ENCODE measurements at places on chromosomes 2 and 18.

GRCh38 chr2:70703900-70704549 is 64.0 kb downstream of the ADD2 start:
- DNase-seq, result no peak

DNA sequence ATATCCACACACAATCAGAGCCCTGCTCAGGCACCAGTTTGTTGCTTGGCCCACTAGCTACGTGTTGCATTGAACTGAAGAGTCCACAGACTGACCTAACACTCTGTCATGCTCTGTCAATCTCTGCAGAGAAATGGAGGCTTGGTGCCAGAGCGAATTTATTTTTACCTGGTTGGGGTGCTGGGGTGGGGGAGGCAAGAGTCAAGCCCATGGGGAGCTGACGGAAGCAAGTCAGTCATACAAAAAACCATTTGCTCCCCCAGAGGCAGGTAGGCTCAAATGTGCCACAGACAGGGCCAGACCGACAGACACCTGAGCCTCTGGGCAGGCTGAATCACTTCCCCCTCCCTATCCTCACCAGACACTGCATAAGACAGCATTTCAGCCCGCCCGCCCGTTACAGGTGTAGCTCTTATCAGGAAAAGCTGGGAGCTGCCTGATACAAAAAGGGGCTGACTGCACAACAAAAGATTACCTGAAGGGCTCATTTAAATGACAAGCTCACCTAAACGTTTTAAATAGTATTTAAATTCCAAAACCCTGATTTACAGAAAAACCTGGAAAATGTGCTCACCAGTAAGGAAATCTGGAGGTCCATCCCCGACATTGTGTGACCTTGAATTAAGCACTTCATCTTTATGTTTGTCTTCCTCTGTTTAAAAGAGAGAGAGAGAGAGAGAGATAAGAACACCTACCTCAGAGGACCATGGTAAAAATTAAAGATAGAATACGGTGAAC is 2.1 kb upstream of the PCBP1 start:
- DNase-seq, result peak; percentile 51

DNA sequence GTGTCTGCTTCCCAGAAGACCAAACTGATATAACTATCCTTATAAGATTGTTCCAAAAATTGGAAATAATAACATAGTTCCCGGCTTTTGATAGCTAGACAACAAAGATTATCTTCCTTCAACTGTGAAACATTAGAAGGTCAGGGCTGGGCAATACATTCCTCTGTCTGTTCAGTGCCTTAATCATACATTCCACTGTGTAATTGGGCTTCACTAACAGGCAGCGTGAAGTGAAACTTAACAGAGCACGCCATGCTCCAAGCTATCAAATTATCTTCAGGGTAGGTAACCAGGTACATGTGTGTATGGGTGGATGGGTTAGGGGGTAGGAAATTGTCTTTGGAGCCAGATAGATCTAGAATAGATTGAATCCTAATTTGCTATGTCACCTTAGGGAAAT is 23.5 kb upstream of the ARL5A start:
- DNase-seq, result no peak

- DNase-seq, result no peak
Measured at GRCh38 chr2:205540036-205540435, 142.3 kb upstream of the NRP2 start.

DNA sequence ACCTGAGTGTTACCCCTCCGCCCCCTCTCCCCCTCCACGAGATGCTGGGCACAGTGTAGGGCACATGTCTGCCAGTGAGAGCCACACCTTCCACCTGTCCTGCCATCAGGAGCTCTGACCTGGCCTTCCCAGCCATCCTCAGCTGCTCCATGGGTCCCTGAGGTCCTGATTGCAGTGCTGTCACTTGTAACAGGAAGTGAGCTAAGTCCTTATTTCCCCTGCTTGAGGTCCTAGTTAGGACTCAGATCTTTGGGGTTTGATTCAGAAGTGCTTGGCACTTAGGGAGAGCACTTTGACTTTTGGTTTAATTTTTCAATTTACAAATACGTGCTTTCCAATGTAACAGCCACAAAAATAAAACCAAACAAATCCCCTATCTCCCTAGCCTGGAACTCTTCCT is 125.5 kb downstream of the WDSUB1 start:
- DNase-seq, result no peak

- no peak for DNase-seq
Measured at GRCh38 chr2:159297042-159297707, 10.7 kb upstream of the WDSUB1 start.

GRCh38 chr18:3217948-3218647 is 1.7 kb downstream of the MYOM1 start:
- DNase-seq, result no peak

DNA sequence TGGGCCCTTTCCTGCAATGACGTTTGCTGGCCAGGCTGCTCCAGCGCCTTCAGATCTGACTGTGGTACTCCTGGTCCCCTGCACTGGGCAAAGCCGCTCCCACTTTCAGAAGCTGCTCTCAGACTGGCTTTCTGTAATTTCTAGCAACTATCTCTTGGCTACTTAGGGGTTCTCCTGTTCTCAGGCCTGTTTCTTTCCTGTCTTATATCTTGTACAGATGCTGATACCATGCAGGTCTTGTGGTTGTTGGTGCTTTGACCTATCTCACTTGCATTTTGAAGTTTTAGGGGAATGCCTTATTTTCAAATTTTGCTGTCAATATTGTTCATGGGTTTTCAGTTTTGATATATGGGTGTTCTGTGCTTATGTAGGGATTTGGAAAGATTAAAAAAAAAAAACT is 145.8 kb downstream of the CLIP4 start:
- DNase-seq, result no peak

DNA sequence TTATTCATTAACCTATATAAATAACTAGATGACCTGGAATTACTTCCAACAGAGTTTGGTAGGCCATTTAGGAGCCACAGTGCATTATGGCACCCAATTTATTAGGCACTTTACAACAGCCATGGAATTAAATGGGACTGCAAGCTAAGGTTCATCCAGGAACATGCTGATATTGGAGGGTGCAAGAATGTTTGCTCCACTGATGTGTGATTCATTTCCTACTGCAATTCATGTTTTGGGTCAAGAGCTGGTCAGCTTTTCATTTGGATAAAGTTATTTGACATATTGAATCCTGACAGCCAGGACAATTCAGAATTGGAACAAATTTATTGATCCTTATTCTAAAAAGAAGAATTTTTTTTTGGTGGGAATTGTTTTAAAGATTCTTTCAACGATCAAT is 11.8 kb upstream of the LYPD1 start:
- DNase-seq, result no peak

- DNase-seq, result no peak
Measured at GRCh38 chr2:160253440-160254188, 53.5 kb upstream of the ITGB6 start.

- no peak for DNase-seq
Measured at GRCh38 chr18:3410273-3410672, 39.7 kb upstream of the TGIF1 start.

DNA sequence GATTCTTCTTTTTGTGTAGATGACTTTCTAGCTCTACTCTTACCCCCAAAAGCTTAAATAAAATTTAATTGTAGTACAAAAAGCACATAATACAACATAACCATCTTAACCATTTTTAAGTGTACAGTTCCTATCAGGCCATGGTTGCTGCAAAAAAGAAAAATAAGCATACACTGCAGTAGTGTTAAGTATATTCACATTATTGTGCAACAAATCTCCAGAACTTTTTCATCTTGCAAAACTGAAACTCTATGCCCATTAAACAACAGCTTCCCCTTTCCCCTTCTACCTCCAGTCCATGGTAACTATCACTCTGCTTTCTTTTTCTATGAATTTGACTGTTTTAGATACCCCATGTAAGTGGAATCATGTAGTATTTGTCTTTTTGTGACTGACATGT is 18.1 kb downstream of the PPM1B start:
- no peak for DNase-seq

DNA sequence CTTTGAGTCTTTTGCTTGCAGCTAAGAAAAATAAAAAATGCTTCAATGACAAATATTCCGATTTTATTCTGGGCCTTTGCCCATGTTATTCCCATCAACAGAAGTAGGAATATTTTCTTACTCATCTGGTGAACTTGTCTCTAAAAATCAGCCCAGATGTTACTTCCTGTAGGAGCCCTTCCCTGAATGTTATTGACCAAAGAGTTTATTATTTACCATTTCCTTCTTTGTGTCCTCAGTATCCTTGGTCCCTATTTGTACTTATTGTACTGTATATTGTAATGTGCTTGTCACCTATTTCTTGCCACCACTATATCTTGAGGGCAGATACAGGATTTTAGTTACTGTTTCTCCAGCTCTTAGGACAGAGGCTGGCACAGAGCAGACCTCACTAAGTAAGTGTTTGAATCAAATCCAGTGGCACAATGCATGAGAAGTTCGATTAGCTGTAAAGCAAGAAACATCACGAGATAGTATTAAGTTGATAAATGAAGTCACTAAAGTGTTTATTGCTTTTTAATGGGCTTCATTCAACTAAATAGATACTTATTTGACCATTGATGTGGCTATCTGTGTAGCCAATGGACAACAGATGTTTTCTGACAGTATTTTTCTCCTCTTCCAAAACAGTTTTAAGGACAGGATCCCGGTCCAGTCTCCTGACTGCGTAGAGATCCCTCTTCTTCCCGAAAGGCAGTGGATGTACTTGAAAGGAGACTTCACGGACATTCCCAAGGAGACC is 109.1 kb downstream of the DDX1 start:
- no peak for DNase-seq

DNA sequence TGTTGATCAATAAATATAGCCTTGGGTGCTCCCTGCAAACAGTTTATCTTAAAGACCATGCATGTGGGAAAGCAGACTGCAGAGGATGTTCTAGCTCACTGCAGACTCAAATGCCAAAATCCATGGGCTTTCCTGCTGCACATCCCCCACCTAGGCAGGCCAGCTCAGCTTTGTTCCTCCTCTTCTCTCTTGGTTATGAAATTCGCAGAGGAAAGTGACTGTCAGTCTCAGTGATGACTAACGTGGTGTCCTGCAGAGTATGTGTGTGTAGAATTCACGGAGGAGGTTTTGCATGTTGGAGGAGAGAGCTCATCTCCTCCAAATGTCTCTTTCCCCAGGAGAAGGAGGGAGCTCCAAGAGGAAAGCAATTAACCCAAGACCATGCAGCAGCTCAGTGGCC is 21.4 kb upstream of the KCNS3 start:
- DNase-seq, result no peak

DNA sequence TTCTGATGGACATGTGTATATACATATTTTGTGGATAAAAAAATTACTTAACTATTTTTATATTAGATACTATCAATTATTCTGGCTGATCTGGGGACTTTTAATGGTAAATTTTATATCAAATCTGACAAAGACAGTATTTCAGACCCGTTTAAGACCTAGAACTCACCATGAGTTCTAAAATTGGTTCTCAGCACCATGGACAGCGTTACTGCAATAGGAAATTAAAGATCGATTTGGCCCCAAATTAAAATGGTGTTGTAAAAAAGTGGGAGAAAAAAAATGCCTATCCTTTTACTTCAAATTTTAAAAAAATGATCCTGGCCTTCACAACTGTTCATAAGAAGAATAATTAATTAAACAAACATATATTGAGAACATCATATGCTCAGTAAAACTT is 919 bp upstream of the SCN2A start:
- no peak for DNase-seq
